ENCODE measurements at places on chromosomes 3 and 15.

DNA sequence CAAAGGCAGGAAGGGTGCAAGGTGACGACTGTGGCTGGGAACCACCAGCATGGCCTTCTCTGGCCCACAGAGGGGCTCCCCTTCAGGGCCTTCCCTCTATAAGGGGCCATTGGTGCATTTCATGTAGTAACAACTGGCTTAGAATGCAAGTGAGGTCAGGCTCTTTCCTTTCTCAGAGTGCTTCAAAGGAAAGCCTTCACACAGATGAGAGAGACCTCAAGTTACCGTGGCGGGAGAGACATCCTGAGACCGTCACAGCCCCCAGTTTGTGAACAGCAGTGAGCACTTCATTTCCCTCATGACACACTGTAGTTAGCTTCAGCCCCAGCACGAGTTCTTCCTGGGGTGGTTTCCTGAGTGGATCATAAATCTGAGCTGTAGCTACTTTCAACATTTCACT is 96.6 kb upstream of the LIMD1 start:
- DNase-seq: no peak

GRCh38 chr3:127568586-127568985 is 21.9 kb downstream of the TPRA1 start:
- no peak for DNase-seq

GRCh38 chr15:101089579-101090427 is 162.0 kb downstream of the CHSY1 start:
- DNase-seq: no peak

DNA sequence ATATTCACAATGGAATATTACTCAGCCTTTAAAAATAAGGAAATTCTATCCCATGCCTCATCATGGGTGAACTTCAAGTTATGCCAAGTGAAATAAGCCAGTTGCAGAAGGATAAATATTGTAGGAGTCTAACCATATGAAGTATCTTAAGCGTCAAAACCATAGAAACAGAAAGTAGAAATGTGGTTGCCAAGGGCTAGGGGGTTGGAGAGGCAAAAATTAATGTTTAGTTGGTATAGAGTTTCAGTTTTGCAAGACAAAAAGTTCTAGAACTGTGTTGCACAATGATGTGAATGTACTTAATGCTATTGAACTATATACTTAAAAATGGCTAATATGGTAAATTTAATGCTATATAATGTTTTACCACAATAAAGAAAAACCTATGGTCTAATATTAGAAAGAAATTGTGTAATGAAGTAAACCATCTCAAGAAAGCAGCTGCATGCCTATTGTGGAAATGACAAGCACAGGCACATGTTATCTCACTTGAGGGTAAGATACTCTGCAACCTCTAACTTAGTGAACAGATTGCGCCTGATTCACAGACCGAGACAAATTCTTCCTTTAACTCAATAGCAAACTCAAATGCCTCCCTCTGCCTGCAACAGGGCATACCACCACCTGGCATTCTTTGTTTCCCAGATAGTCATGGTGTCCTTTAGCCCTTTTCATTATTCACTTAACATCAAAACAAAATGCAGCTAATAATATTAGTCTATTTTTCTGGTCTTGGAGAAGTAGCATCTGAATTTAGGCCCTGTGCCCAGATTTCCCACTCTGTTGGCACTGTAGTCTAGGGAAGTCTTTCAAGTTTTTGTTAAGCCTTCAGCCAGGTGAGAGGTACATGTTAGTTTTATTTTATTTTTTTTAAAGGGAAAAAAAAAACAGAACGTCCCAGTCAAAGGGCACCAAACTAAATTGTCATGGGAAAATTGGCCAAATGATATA is 80.2 kb upstream of the ACP3 start:
- DNase-seq: no peak

GRCh38 chr3:98801043-98801747 is 38.1 kb downstream of the ST3GAL6 start:
- DNase-seq: no peak

DNA sequence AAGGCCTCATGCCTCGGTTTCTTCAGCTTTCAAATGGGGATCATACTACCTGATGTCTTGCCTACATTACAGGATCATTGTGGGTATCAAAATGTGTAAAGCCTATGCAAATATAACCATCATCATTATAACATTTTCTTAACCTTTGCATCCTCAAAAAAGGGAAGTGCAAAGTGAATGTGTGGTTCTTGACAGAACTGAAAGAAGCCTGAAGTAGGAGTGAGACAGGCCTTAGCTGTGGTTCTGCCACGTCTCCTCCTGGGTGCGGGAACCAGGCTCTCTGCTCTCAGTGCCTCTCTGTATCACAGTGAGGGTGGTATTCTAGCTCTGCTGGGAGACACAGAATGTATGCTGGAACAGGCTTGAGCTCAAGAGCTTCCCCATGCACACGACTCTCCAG is 316.9 kb upstream of the ICE2 start:
- no peak for DNase-seq

DNA sequence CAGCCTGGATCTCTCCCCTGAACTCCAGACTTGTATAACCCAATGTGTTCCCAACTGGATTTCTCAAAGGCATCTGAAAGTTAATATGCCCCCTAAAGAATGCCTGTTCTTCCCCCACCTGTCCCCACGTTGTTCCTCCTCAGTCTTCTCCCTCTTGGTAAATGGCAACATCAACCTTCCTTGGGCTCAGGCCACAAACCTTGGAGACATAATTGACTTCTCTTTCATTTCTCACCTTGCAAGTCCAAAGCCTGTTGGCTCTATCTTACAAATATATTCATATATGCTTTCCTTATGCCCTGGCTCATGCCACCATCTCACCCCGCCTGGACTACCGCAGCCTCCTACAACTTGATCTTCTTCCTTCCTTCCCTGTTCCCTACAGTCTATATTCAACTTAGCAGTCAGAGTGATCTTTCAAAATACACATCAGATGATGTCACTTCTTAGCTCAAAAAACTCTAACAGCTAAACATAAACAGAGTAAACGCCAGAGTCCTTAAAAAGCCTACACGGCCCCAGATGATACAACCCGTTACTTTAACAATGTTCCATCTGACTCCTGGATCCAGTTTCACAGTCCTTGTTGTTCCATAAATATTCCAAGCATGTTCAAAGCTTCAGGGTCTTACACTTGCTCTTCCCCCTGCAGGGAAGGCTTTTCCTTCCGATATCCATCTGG is 66.2 kb downstream of the ETV5 start:
- DNase-seq: no peak

GRCh38 chr15:80776420-80777045 is 2.6 kb upstream of the CEMIP start:
- DNase-seq: no peak

DNA sequence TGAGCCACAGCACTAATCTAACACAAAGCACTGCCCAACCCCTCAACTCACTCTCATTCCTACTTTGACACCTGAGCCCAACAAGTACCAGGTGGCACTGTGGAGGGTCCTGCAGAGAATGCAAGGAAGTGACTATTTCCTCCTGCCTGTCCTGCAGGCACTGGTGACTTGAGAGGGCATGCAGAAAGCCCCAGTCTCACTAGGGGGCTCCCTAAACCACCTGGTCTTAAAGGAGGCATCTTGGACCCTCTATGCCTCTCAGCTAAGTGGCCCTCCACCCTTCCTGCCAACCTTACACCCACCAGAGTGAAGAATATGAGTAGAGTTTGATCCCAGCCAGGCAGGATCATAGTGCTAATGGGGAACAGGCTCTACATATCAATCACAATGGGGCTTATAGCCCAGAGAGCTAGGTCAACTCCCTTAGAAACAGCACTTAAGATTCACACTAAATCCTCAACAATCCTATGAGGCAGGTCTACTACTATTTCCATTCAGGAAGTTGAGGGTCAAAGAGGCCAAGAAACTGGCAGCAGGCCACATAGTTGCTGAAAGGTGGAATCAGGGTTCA is 15.2 kb downstream of the TRAIP start:
- DNase-seq: no peak

- no peak for DNase-seq
Observed at GRCh38 chr3:117671722-117672318, 962.2 kb downstream of the TUSC7 start.

- no peak for DNase-seq
Observed at GRCh38 chr15:39685999-39686613, 96.5 kb downstream of the FSIP1 start.

- no peak for DNase-seq
Observed at GRCh38 chr3:67557848-67558355, 96.5 kb downstream of the SUCLG2 start.

GRCh38 chr3:54578417-54578816 is 349.4 kb downstream of the LRTM1 start:
- DNase-seq: no peak

GRCh38 chr15:99143655-99144610 is 39.1 kb downstream of the SYNM start:
- no peak for DNase-seq

- no peak for DNase-seq
Observed at GRCh38 chr3:130565224-130565623, 48.2 kb downstream of the COL6A6 start.
